ENCODE measurements at places on chromosomes 2 and 18.

DNA sequence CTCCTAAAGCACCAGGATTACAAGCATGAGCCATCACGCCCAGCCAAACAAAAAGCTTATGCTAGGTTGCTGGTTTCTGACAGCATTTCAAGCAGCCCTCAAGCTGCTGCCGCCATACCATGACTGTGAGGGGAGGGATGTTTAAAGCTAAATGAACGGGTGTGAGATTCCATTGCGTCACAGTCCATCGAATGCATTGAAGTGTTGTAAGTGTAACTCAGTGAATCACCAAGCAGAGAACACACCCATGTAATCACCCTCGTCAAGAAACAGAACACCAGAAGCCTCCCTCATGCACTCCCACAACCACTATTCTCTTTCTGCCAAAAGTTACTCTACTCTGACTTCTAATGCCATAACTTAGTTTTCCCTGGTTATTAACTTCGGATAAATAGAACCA is 32.8 kb upstream of the MC5R start:
- no peak for DNase-seq

DNA sequence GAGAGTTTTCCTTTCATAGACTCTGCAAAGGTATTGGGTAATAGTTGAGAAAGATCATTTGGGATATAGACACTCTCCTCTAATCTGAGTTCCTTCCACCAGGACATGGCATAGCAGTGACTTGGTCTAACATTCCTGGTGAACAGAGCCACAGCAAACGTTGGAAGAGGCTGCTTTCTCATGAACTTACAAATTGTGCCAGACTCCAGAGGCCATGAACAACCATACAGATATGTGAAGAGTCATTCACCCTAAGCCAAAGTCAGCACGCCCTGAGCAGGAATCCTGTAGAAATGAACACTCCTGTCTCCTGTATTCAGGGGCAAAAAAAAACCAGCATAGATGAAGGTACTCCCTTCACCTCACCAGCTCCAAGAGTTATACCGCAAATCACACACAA is 152.8 kb downstream of the TMEM18 start:
- DNase-seq, result no peak

- no peak for DNase-seq
These were observed 330.4 kb upstream of the FAM98A start for GRCh38 chr2:33929467-33929866.

DNA sequence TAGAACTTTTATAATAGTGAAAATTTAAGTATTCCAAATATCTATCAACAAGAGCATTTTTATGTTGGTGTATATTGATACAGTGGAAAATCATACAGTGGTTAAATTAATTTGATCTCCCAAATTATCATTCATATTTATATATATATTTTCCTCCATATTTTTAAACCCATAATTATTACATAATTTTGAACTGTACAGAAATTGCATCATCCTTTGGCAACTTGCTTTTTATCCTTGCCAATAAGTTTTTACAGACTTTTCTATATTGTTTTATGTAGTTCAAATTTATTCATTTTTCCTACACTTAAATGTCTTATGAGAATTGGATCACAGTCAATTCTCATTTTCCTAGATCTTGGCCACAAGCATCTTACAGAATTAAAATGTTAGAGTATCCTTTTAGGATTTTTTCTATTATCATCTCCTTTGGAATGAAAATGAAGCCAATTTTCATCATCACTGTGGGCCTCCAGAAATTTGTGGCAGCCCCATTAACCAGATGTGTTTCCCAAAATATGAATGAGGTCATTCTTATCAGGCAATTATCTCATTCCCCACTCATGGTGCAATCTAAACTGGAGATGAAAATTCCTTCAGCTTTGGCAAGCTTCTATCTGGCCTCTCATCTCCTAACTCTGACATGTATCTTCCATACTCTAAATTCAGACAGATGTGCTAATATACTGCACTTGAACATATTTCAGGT is 94.2 kb upstream of the DLGAP1 start:
- no peak for DNase-seq

GRCh38 chr18:78123144-78123909 is 856.3 kb upstream of the SALL3 start:
- no peak for DNase-seq

- no peak for DNase-seq
These were observed 768.9 kb downstream of the SLC4A3 start for GRCh38 chr2:220396287-220396686.

- DNase-seq, result no peak
These were observed 13.2 kb upstream of the SERPINB12 start for GRCh38 chr18:63528863-63529492.

DNA sequence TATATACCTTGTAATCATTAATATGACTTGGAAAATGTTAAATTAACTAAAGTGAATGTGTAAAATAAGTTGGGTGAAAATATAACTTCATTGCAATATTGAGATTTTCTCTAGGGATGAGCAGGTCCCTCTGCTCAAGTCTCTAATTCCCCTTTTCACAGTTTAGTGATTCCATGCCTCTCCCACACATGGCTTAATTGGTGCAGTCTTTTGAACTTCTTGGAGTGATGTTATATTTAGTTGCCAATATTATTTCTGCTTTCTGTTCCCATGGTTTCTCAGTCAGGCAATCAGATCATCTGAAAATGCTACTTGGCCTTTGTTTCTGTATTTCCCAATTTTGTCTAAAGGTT is 233.7 kb upstream of the SPOPL start:
- DNase-seq, result no peak

- DNase-seq, result no peak
These were observed 15.8 kb downstream of the D2HGDH start for GRCh38 chr2:241750076-241750840.

DNA sequence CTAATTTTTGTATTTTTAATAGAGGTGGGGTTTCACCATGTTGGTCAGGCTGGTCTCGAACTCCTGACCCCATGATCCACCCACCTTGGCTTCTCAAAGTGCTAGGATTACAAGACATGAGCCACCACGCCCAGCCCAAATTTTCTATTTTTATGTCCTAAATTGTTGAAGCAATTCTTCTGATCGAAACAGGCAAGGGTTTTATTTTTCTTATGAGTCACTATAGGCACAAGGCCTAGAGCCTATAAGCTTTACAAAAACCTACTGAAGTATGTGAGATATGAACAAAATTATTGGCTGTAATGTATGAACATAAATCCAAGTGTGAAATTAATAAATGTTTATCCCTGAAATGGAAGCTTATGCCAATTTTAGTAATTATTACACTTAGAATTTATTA is 464.2 kb upstream of the NRP2 start:
- no peak for DNase-seq

DNA sequence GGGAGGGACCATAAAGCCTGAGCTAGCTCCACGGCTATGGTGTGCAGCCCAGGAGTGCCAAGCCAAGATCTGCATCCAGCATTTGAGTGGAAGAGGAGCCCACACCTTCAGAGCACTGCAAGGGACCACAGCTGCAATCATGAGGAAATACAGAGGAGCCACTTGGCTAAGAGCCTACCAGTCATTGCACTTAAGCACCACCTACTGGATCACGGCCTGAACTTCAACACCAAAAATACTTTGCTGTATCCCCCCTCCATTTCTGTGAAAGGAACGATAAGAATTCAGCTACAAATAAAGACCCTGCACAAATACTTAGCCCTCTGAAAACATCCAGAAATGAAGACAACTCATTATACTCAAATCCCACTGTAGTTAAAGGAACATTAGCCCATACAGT is 545.3 kb downstream of the TSN start:
- DNase-seq, result no peak

GRCh38 chr18:10690035-10690329 is 164.2 kb downstream of the NAPG start:
- no peak for DNase-seq

- no peak for DNase-seq
These were observed 38.8 kb downstream of the NCAPH start for GRCh38 chr2:96374211-96374951.

- DNase-seq, result no peak
These were observed 27.9 kb upstream of the GREB1 start for GRCh38 chr2:11505652-11506610.

- no peak for DNase-seq
These were observed 337.5 kb downstream of the HRH4 start for GRCh38 chr18:24797981-24798380.

DNA sequence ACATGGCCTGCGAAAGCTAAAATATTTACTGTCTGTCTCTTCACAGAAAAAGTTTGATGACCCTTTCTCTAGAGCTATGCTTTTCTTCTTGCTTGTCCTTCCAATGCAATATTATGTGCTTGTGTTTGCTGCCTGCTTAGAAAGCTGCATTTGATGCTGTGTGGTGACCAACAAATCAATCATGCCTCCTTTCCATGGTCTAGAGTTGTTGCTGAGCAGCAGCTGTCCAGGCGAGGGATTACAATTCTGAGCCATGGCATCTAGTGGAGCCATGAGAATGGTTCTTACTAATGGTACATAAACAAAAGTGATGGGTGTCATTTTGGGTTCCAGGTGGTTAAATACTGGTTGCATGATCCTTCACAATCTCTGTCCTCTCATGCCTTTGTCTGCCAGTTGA is 1142.1 kb downstream of the DPP10 start:
- no peak for DNase-seq

- no peak for DNase-seq
These were observed 97.7 kb upstream of the PGAP1 start for GRCh38 chr2:197024206-197024605.

- DNase-seq, result no peak
These were observed 56.5 kb upstream of the CREB1 start for GRCh38 chr2:207473049-207473930.

GRCh38 chr18:71374294-71375000 is 1085.6 kb downstream of the SOCS6 start:
- no peak for DNase-seq

DNA sequence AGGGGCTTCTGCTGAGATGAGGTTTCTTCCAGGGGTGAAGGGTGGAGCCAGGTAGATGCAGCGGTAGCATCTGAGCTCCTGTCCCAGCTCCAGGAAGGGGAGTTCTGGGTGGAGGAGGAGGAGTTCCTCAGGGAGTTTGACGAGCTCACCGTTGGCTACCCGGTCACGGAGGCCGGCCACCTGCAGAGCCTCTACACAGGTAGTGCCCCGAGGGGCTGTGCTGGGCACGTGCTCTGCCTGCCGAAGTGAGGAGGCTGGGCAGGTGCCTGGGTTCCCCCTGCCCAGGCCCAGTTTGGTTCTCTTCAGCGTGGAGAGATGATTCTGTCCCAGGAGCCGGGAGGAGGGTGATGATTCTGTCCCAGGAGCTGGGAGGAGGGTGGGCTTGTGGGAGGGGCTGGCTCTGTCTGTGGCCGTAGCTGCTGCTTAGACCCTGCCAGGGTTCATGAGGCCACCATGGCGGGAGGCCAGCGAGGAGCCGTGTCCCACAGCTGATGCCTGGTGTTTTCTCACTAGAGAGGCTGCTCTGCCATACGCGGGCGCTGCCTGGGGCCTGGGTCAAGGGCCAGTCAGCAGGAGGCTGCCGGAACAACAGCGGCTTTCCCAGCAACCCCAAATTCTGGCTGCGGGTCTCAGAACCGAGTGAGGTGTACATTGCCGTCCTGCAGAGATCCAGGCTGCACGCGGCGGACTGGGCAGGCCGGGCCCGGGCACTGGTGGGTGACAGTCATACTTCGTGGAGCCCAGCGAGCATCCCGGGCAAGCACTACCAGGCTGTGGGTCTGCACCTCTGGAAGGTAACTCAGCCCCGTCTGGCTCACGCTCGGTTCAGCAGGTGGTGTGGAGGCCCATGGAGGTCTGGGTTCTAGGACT is 8.2 kb downstream of the CAPN10 start:
- no peak for DNase-seq

GRCh38 chr2:206296128-206296527 is 21.7 kb downstream of the ZDBF2 start:
- DNase-seq, result no peak

GRCh38 chr2:16184945-16185660 is 244.8 kb downstream of the MYCN start:
- no peak for DNase-seq

- DNase-seq, result no peak
These were observed 17.3 kb downstream of the TWIST2 start for GRCh38 chr2:238865015-238865719.

GRCh38 chr2:188788621-188789020 is 185.6 kb upstream of the COL3A1 start:
- no peak for DNase-seq

DNA sequence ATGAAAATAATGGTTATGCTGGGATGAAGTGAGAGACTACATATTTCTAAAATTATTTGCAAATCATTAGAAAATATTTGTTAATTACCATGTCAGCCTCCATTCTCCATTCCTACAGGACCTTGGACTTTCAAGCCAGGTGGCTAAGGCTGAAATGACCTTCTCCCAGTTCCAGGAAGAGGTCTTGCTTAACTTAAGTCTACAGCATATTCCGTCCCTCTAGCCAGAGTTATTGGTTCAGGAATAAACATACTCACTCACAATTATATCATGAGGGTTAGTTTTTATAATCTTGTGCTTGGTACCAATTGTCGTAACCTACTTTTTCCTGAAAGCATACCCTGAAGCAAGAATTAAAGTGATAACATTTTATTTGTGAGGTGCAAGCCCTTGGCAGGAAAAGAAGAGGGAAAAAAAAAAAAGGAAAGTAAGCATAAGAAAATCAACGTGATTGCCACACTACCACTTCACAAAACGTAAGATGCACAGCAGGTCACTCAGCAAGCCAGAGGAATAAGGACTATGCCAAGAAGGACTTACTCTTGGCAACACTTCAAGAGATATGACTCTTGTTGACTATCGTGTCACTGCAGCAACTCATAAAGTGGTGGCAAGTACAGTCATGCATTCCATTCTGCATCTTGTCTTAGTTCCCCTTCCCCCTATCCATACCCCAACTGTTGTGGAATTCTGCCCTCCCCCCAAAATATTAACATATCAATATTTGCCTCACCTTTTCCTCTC is 479.1 kb downstream of the MBD2 start:
- DNase-seq, result no peak
